GDM1 (cell line): ENCODE measurements at places on chromosomes 1 and 21.

DNA sequence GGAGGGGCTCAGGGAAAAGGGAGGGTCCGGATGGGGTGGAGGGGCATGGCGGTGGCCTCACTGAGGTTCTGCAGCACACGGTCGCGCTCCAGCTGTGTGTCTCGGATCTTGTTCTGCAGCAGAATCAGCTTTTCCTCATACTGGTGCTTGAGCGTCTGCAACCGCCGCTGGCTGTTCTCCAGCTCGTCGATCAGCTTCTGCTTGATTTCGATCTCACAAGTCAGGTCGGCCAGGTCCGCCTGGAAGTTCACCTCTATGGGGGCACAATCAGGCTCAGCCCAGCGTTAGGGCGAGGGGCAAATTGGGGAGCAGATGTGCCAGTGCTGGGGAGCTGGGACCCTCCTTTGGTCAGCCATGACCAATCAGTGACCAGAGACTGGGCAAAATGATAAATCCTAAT, 25.2 kb downstream of the KIF21B start:
- DNase-seq = no peak

DNA sequence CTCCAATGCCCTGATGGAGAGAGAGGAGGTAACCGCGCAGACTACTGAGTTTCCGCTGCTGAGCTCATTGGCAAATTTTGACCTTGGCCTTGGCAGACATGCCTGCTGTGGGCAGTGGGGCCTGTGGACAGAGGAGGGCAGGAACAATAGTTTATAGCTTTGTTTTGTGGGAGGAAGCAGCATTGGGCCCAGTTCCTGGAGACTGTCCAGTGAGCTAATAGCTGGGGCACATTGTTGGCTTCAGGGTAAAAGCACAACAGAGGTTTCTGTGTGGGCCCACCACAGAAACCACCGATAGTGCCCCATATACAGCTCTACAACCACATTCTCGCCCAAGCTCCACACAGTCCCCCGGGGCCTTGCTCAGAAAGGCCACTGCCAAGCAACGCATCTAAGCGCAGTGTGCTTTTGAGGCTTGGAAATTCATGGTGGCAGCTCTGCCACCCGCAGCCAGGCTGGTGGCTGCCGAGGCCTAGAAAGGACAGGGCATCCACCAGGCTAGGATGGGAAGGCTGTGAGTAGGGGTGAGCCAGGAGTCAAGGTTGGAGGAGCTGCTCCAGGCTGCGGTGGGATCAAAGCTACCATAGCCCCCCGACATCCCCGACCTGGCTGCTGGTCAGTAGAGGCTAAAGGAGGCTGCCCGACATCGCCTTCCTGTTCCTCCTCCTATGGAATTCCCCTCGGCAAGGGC, 43.2 kb downstream of the NEK2 start:
- DNase-seq = no peak

DNA sequence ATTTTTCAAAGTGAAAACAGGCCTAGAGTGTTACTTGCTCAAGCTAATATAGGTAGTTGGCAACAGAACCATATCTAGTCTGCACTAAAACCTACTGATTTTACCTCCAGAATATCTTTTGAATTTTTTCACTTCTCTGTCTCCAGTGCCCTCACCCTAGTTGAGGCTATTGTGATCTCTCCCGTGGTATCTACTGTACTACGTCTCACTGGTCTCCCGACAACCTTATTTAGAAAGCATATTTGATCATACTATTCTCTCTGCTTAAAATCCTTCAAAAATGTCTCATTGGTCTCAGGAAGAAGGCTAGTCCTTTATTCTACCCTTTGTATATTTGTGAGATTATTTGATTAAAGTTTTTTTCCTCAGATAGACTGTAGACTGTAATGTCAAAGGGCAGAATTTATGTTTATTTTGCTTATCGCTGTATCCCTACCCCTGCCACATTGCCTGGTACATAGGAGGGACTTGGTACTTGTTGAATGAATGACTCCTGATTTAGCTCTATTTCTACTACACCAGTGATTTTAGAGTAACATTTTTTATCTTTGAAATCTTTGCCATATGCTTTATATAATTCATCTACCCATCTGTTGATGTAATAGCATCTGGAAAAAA, 135.5 kb upstream of the KIAA1614 start:
- DNase-seq = no peak

DNA sequence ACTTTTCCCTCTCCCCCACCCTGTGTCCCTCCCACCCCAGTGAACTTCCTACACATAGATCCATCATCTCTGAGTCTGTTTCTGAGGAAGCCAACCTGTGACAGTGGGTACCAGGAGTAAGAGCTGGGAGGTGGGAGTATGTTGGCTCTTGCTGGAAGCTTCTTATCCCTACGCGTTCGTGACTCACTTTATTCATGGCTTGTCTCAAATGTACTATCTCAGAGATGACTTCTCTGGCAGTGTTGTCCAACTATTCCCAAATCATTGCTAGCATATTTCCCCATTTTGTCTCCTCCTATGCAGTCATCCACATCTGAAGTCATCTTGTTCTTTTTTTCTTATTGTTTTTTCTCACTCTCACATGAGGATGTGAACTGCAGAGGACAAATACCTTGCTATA, 88.0 kb downstream of the HIVEP3 start:
- no peak for DNase-seq

DNA sequence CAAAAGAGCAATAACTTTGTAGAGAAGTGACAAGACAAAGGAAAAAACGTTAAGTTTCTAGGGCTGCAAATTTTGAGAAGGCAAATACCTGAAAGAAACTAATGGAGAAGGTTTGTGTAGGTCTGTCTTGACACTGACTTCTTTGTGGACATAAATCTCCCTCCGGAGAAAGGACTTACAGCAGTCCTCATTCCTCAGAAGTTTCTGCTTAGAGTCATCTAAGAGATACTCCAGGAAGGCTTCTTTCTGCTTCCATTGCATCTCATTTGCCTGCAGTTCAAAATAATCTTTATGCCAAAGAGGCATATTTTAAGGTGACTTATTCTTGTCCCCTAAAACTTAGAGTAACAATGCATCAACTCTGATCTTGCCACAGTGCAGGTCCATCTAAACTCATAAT, 4.4 kb upstream of the C4BPB start:
- no peak for DNase-seq

DNA sequence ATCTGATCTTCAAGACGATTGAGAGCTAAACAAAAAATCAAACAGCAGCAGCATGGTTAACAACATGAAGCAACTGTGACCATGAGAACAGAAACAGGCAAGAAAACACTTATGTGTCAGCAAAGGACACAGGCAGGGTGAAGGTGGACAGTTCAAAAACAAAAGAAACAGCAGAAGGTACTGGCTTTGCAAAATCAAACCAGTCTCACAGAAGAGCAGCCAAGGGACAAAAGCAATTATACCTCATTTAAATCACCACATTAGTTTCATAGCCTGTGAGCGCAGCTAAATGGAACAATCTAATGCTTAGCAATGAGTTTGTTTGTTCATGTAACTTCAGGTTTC, 59.1 kb downstream of the CAPN2 start:
- DNase-seq = no peak

DNA sequence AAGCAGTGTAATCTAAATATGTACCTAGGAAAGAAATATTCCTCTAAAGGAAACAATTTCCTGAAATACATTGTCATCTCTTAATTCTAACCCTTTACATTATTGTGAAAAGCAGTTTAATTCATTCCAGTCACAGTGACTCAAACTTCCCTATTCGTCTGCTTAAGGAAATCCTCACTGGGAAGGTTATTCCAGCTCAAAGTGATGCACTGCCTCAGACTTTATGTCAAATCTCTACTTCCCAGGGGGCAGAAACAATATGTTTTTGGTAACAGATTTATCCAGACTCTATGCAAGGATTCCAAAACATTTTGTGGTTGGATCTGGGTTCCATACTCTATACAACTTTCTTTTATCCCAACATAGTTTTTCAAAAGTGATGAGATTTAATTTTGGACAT, 145.2 kb downstream of the NTMT2 start:
- DNase-seq = no peak

- DNase-seq = no peak
Measured at GRCh38 chr1:48563021-48563420, 91.0 kb upstream of the SPATA6 start.

GRCh38 chr1:226541631-226542622, 6.6 kb upstream of the STUM start:
- no peak for DNase-seq

GRCh38 chr1:50527249-50527986, 104.2 kb upstream of the DMRTA2 start:
- no peak for DNase-seq

DNA sequence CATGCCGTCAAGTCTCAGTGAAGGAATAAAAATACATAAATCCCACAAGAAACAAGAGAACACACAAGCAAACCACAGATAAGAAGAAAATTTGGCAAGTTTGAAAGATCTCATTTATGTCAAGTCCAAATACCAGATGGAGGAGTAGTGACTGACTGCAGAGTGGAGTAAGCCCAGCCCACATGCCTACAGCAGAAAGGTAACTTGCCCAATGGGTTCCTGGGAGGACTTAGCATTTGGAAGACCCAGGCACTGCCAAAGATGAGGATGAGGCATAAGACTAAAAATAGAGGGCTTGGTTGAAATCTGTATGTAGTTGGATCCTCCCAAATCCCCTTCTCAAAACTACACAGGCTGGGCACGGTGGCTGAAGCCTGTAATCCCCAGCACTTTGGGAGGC, 70.8 kb downstream of the ZNF648 start:
- DNase-seq = no peak

GRCh38 chr1:212256369-212256768, 28.8 kb upstream of the PPP2R5A start:
- DNase-seq = peak; percentile 87

GRCh38 chr1:117014209-117014608, 12.6 kb downstream of the CD101 start:
- DNase-seq = no peak

DNA sequence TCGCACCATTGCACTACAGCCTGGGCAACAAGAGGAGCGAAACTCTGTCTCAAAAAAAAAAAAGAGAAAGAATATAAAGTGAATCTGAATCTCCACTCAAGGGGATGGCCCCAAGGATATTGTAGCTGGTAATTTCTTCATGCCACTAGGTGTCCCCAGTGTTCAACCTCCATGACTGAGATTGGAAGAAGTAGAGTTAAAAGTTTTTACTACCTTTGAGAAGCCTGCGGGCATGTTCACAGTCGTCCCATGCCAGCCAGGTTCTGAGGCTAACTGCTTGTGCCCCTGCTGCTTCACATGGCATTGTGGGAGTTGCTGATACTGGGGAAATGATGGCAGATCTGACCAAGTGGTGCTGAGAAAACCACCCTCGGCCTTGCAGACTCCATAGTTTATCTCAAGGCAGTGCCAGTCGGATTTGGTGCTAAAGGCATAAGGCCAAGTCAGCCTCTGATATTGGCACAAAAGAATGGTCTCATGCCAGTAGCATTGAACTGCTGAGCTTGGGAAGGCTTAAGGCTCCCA, 10.8 kb upstream of the SHISA4 start:
- DNase-seq = no peak

DNA sequence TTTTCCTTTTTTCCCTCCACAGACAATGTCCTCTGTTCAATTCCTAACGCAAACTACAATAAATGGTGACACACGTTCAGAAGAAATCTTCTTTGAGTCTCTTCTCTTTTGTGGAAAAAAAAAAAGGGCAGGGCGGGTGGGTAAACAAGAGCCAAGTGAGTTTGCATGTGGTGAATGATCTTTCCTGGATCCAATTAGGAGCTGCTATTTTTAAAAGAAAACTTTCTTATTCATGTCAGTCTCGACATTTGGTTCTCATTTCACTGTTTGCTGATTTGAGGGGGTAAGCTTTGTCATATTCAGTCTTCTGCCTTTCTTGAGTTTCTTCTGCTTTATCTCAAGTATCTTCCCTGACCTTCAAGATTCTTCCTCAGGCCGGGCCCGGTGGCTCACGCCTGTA, 29.2 kb upstream of the KIF1B start:
- DNase-seq = no peak

DNA sequence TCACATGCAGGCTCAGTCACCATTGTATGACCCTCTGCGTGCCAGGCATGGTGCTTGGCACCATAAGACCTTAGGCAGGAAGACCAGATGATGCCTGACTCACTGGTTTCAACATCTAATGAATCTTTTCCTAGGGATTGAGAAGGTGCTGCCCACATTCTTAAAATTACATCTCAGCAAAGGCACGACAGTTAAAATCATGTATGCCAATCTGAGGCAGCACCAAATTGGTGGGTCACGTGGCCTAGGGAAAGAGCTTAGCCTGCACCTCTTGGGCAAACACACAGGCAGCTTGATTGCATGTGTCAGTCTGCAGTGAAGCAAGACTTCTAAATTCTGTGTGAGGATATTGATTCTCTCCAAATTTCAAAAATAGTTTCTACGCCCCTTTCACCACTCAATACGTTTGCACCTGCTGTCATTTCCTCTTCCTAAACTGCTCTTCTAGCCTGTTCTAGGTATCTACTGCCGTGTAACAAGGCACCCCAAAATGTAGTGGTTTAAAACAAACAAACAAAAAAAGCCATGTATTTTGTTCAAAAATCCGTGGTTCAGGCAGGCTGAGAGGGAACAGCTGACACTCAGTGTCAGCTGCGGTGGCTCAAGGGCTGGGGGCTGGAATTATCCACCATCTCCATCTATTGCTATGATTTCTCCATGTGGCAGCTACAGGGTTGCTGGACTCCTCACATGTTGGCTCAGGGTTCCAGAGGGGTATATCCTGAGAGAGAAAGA, 160.2 kb upstream of the FGGY start:
- no peak for DNase-seq

GRCh38 chr1:75035536-75035935, 98.7 kb upstream of the LHX8 start:
- DNase-seq = no peak

DNA sequence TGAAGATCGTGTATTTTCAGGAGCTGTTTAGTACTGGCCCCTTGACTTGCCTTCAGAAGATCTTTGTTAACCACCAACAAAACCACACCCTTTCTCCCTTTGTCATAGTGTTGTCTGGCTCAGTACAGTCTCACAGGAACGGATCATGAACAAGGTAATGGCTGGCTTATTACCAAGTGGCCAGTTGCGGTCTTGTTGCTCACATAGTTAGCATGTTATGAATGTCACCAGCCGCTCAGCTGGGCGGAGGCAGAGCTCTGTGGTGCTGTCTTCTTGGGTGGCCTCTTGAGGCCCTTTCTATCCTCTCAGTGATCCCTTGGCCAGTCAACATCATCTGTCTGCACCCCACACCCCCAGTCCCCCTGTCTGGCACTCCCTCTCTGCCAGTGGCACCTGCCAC, 21.4 kb downstream of the CNIH3 start:
- DNase-seq = no peak
